ENCODE measurements at places on chromosomes 12 and 14.

DNA sequence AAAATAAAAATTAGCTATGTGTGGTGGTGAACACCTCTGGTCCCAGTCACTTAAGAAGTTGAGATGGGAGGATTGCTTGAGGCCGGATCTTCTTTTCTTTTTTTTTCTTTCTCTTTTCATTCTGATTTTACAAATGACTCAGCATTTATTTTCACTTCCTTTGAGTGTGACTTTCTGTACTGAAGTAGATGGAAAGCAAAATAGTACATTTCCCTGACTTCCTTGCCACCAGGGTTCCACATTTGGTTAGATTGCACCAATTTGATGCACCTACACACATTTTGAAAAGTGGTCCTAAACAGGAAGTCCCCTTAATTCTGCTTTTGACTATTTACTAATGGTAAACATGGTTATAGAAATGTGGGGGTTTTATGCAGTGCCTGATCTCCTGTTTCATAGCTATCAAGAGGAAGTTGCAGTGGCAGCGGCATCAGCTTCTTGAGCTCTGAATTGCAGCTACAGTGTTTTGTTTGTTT is 13.0 kb upstream of the LEMD3 start:
- no peak for DNase-seq

- no peak for DNase-seq
Measured at GRCh38 chr12:130154276-130155070, 7.8 kb upstream of the FZD10 start.

DNA sequence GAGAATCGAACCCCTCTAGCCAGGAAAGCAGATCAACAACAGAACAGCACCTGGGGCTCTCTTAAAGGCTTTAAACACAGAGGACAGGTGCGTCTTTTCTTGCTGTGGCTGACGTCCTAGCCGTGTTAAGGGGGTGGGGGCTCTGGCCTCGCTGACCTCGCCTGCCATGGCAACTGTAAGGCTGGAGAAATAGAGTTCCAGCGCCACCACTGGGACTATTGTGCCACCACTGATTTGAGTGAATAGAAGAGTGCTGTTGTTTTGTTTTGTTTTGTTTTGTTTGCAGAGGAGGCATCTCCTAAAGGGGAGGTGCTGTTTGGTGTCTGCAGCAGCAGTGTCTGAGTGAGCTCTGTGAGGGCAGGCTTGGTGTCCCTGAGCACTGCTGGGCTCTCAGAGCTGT is 34.2 kb upstream of the PRMT8 start:
- DNase-seq: no peak

GRCh38 chr12:106181401-106182114 is 42.8 kb upstream of the NUAK1 start:
- DNase-seq: no peak

DNA sequence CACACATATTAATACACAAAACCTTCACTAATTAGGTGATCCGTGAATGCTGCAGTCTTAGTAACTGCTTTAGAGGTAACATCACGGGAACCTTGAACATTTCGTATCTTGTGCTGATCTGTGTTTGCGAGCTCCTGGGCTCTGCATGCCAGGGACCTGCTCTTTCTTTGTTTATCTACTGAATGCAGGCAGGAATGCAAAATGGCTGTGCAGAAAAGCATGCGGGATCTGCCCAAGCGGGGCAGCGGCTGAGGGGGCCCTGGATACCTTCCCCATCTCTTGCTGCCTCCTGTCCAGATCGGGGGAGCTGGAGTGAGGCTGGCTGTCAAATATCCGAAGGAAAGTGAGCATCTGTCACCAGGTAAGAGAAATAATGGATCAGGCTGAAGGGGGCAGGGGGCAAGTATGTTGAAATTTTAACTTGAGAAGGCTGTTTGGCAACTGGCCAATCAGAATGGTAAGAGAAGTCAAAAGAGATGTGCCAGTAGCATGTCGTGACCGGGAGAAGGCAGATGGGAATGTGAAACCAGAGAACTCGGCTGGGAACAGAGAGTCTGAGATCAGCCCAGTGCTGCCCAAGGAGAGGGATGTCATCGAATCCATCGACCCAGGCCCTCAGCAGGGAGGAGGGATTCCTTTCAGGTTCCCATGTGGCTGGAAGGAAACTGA is 191.4 kb downstream of the TTC7B start:
- no peak for DNase-seq

GRCh38 chr14:99473458-99473857 is 7.2 kb downstream of the SETD3 start:
- no peak for DNase-seq

- DNase-seq: peak; percentile 35
Measured at GRCh38 chr14:92217936-92218335, 96.2 kb downstream of the CPSF2 start.

GRCh38 chr12:56104815-56105608 is 653 bp downstream of the PA2G4 start:
- no peak for DNase-seq

GRCh38 chr12:44019118-44019517 is 183.2 kb downstream of the TMEM117 start:
- DNase-seq: no peak

DNA sequence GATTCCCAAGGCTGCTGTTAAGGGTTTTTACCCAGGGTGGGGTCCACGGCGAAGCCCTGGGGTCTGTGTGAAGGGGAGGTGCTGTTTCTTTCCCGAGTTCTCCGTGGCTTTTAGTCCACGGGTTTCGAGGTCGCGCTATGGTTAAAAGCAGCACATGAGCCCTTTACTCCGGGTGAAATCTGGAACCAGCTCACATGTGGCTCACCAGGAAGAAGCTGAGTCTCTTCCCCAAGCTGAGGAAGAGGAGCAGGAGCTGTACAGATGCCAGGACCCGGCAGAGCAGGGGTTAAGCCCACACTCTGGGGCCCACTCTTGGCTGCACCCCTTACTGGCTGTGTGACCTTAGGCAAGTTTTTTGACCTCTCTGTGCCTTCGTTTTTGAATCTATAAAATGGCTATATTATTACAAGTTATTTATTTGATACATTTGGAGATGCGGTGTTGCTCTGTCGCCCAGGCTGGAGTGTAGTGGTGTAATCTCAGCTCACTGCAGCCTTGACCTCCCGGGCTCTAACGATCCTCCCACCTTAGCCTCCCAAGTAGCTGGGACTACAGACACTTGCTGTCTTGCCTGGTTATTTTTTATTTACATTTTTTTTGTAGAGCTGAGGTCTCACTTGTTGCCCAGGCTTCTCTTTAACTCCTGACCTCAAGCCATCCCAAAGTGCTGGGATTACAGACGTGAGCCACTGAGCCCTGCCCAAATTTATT is 266.3 kb downstream of the AACS start:
- peak; percentile 10 for DNase-seq

DNA sequence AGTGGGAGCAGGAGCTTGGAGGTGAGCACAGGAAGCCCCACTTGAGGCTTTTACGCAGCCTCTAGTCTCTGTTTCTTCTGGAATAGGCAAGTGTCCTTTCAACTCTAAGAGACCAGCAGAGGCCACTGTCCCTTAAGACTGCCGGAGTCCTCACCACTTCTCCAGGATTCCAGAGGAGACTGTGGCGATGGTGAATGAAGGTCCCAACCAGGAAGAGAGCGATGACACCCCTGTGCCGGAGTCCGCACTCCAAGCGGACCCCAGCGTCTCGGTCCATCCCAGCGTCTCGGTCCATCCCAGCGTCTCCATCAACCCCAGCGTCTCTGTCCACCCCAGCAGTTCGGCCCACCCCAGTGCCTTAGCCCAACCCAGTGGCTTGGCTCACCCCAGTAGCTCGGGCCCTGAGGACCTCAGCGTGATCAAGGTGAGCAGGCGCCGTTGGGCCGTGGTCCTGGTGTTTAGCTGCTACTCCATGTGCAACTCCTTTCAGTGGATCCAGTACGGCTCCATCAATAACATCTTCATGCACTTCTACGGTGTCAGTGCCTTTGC is 442 bp downstream of the FLVCR2 start:
- no peak for DNase-seq

DNA sequence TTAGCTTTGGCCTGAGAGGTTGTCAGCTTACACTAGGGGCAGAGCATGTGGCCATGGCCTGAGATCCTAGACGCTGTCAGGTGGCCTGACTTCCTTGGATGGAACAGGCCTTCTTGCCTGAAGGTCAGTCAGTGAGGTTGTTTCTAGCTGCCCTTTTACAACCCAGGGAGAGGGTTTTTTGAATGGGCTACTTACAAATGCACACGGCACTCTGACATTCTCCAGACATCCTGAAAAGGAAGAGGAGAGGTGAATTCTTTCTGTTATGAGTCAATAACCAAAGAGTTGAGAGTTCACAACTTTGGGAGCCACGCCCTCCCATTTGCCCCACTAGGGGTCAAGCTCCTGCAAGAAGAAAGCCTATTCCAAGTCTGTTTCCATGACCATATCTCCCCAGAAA is 7.8 kb downstream of the KRT76 start:
- DNase-seq: no peak

DNA sequence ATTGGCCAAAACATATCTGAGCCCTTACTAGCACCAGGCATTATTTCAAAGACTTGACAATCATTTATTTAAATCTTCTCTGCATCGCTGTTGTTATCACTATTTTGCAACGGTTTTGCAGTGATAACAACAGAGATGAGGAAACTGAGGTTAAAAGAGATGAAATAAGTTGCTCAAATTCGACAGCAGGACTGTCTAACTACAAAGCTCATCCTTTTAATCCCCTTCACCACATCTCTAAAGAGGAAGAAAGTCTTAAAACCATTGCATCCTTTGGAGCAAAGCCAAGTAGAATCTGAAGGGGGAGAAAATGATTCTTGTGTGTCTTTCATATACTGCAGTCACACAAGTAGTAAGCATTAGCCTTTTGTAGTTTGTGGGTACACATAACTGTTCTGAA is 14.8 kb upstream of the ETNK1 start:
- DNase-seq: no peak

DNA sequence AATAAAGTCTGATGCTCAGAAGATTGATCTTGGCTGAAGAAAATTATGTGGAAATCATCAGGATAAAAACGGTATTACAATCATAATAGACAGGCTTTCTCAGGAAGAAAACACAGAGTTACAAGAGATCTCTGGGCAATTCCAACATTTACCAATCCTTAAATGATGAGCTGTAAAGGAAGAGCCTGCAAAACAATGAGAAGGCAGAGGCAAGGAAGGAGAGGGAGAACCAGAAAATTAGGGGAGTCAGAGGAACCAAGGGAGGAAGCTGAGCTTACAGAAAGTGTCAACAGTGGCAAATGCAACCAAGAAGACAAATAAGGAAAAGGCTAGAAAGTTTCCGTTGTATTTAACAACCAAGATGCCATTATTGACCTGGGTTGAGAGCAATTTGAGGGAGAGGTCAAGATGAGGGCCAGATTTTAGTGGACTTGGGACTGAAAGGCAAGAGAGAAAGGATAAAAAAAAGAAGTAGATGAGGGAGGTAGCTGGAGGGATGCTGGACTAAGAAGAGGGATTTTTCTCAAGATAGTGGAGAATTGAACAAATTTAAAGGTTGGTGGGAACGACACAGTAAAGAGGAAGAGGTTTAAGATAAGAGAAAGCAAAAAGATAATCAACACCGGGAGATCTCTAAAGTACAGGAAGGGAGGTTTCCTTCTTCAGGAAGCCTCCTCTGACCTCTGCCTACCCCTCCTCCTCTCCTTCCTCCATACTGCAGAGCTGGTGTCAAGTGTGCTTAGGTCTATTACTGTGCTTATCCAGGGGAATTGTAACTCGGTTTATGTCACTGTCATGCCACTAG is 116.9 kb downstream of the DUSP6 start:
- no peak for DNase-seq

GRCh38 chr12:122861587-122861970 is 26.3 kb downstream of the HIP1R start:
- no peak for DNase-seq

- DNase-seq: peak; percentile 54
Measured at GRCh38 chr14:92750994-92751400, 2.6 kb upstream of the LGMN start.

DNA sequence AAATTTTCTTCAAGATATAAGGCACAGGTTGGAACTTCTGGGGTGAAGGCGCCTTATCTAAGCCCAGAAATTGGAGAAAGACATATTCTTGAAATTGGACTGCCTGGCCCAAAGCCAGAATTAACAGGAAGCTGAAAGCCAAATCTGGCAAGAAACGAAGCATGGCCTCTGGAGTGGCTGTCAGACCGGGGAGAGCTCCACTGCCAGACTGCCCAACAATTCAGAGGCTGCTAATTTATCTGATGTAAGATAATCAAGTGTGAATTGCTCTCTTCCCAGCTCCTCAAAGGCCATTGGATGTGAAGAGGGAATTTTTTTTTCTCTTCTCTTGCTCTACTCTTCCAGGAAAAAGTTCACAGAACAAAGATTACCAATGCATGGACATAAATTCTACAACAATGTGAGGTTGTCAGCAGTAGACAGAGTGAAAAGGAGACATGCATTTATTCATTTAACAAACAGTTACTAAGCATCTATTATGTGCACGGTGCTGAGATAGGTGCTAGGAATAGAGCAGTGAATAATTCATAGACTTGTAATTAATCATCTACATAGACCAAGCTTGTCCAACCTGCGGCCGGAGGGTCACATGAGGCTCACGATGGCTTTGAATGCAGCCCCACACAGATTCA is at the start of gene GDF3:
Gene GDF3 (minus strand): TSS at position 210 of the 632 bp plus-strand sequence. CDS start 47 bp downstream, at position 163.
- DNase-seq: peak; percentile 7

- peak; percentile 58 for DNase-seq
Measured at GRCh38 chr14:100304825-100305323, 1.4 kb downstream of the SLC25A29 start.

DNA sequence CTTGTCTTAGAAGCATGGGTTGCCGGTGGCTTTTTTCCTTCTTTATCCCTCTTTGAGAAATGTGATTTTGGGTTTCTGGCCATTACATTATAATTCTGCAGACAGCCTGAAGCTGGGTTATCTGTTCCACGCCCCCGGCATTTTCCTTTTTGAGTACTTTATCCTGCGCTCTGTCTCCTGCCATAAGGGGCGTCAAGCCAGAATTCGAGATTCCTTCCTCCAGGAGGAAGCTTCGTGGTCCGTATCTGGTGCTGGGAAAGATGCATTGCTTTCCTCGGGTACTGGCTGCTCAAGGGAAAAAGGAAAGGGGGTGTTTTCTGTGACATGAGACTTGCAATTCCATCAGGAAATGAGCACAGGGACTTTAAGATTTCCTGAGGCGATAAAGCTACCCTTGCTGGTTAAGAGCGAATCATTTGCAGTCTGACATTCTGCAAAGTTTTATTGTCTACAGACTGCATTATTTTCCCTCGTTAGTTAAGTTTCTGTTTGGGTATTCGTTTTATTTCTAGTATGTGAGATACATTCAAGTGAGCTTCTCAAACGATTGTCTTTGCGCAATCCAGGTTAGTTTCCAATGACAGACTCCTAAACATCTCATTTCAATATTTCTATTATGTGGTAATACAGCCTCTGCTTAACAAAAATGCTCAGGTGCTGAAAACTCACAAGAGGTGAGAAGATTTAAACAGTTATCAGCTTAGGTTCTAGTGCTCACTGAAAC is 694 bp downstream of the AKAP5 start:
- peak; percentile 61 for DNase-seq
